ENCODE measurements at places on chromosomes 3 and 15. TPM values are rescaled to one million over a fixed set of nuclear protein-coding genes. Genes with fewer than 3 reads are reported as not detected.

GRCh38 chr15:73678498-73678897, 5.7 kb upstream of the CD276 start:
- no peak for DNase-seq

- no peak for DNase-seq
Observed at GRCh38 chr3:69248436-69248835, 126.0 kb upstream of the LMOD3 start.

DNA sequence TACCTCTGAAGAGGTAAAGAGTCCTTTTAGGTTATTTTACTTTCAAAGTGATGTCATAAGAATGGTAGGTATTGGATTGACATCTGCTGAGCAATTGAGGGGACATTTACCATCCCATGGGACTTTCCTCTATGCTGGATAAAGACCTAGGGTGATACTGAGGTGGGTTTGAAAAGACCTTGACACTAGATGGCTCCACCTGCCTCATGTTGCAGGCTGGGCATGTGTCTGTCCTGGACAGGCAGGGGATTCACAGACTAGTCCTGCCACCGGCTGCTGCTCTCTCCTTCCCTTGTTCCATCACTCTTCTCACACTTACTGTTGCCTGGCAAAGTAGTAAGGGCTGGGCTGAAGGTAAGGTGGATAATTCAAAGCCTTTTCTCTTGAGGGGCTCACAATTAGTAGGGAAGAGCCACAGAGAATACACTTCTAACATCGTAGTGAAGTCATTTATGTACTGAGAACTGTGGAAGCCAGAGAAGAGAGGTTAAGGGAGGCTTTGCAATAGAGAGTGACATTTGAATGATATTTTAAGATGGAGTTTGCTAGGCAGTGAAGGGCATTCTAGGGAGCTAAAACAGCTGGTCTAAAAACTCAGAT, 27.7 kb downstream of the TRAK1 start:
- DNase-seq: no peak

- no peak for DNase-seq
Observed at GRCh38 chr3:64816355-64816754, 128.6 kb upstream of the ADAMTS9 start.

DNA sequence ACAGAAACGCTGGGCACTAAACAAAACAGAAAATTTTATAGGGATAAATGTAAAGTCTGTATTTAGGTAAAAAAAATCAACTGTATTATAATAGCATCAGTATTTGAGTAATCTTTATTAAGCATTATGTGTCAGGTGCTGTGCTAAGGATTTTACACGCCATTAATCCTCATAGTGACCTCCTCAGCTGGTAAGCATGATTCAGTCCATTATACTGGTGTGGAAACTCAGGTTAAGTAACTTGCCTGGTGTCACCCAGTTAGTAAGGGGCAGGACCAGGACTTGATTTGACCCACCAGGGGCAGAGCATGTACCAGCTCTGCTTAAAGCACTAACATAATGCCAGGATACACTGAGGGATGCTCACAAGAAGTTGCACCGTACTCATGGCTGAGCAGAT, 4.8 kb downstream of the MYO5C start:
- DNase-seq: no peak

DNA sequence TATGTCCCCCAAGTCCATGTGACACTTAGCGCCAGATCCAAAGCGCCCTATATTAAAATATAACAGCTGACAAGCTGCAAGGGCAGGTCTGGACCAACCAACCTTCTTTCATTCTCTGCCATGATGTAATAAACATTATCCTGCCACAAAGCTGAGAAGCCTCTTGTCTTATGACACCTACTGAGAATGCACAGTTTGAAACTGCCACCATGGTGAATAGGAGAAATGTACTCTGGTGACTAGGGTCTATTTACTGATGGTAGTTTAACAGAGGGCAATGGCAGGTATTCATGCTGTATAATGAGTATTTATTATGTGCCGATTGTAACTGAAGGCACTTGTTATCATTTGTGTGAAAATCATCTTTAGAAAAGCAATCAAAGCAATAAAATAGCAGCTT, 634.0 kb downstream of the OTOL1 start:
- no peak for DNase-seq

DNA sequence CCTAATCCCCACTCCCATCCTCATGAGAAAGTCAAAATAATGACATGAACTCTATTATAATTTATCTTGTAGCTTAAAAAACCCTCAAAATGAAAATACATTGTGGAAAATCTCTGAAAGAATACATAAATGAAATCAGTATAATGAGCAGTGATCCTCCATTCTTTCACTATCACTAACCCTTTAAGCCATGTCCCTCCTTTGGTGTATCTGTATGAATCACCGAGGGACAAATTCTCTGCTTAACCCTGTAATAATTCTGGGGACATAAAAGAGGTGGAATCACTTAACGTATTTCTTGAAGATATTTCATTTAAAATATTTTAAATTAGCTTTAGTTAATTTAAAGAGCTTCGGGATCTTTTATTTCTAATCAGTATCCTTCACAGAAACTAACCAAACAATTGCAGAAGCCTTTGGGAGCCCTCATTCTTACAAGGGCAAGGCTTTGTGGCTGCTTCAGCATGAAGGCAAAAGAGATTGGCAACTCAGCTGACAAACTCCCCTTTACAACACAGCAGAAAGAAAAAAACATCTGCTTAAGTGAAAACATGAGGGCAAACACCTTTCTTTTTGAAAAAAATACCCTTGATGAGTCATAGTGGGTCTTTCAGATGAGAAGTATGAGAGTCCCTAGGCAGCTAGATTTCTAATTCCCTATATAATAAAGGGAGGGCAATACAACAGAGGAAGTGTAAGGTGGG, 44.0 kb upstream of the ALCAM start:
- DNase-seq: no peak

- no peak for DNase-seq
Observed at GRCh38 chr3:168881804-168882203, 781.7 kb downstream of the MECOM start.

DNA sequence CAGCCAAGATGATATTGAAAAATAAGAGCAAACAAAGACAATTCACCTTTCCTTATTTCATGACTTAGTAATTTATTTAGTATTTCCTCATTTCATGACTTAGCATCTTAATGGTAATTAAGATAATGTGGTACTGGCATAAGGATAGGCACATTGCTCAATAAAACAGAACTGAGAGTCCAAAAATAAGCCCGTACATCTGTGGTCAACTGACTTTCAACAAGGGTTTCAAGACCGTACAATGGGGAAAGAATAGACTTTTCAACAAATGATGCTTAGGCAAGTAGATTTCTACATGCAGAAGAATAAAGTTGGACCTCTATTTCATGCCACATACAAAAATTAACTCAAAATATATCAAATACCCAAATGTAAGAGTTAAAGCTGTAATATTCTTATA, 603 bp upstream of the PYDC2 start:
- DNase-seq: no peak

DNA sequence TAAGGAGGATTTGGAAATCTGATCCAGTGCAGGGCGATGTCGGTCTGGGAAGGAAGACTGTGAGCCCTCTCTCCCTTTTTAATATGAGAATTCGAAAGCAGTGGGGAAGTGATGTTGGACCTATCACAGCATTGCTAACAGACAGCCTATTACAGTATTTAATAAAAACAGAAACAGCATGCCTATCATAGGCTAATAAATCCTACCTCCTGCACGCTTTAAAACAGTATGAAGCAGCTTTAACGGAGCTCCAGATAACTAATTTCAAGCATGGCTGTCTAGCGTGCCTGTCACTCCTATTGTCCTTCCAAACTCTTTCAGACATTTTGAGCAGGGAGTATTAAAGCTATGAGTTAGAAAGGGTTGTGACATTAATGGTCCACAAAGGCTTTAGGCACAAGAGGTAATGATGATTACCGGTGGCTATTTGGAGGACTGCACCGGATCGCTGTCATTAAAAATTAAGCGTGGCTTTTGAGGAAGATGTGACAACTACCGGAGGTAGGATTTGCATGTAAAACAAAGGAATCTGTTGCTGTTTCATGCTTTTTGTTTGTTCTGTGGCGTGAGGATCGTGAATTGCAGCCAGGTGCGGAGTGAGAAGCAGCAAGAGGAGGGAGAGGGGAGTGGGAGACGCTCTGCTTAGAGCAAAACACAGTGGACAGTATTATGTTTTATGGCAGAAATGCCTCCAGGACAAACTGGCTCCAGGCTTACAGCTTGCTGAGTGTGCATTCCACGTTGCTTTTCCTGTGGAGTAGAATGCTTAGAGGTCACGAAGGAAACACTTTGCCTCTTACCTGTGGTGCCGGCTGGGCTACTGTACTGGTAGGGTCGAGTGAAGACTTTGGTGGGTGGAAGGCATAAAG, at the start of gene KCNMB2:
Gene KCNMB2 (plus strand): TSS at position 226 of the 869 bp plus-strand sequence.
- DNase-seq: no peak

GRCh38 chr3:124133366-124133940, 141.5 kb upstream of the ROPN1 start:
- no peak for DNase-seq

DNA sequence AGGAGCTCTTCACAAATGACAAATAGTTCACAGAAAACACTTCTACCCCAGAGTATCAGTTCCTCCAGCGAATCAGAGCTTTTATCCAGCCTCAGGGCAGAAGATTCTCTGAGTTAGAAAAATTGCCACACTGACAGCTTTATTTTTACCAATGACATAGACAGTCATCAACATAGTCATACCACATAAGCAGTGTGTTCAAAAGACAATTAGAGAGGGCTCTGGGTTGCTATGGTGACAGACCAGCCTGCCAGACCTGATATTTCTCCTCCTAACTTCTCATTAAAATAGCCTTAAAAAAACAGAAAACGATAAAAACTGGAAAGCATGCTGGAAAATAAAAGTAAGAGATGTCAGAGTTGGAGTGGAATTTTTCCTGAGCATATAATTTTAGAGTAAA, 45.9 kb upstream of the COL6A5 start:
- DNase-seq: no peak

DNA sequence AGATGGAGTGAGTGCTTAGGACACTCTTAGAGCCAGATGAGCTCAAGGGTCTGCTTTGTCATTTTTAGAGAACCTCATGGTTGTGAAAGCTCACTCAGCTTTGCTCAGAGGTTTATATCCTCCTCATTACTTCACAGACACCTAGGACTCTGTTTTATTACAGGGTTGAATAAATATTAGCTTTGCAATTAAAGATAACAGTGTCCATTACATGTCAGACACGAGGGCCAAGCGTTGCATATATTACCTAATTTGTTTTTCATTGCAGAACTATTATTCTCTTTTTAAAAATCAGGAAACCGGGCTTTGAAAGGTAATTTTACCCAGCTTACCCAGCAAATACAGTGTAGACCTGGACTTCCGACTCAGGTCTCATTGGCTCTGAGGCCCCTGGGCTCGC, 16.1 kb downstream of the MAP6D1 start:
- DNase-seq: no peak

GRCh38 chr15:70628549-70628896, 134.8 kb downstream of the UACA start:
- DNase-seq: no peak

Gene NANOGP8
- 0.91 TPM for total RNA-seq

Gene VGLL3
- 2.5 TPM for total RNA-seq

Gene AADACL2
- total RNA-seq: not detected

Gene TMC3
- total RNA-seq: 0.09 TPM

Gene SLC24A5
- 0.18 TPM for total RNA-seq

Gene PLA2G4E
- not detected for total RNA-seq

Gene MESP1
- 2.1 TPM for total RNA-seq

Measured in cerebellum (tissue), 4 donors.